ENCODE measurements at places on chromosomes 12 and 14.

GRCh38 chr14:105495990-105496830, 5.2 kb downstream of the TEDC1 start:
- DNase-seq = no peak

GRCh38 chr14:100219126-100219785, 19.7 kb upstream of the YY1 start:
- no peak for DNase-seq

DNA sequence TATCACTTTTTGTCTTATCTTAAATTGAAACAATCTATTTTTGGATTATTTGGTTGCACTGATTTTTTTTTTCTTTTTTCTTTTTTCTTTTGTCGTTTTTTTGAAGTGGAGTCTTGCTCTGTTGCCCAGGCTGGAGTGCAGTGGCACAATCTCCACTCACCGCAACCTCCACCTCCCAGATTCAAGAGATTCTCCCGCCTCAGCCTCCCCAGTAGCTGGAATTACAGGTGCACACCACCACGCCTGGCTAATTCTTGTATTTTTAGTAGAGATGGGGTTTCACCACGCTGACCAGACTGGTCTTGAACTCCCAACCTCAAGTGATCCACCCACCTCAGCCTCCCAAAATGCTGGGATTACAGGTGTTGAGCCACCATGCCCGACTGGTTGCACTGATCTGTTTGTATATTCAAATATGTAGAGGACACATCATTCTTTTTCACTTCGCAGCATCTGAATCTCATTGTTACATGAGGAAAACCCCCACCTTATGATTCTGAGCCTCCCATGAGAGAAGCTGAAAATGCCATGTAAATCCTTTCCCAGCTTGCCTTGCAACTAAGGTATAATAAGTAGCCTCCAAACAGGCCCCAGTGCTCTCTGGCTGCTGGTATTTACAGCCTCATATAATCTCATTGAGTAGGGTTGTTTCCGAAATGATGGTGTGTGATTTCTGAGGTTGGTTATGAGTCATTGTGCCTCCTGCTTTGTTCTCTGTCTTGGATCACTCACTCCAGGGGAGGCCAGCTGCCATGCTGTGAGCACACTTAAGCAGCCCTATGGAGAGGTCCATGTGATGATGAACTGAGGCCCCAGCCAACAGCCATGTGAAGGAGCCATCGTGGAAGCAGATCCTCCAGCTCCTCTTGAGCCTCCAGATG, 5.2 kb upstream of the HSP90B1 start:
- no peak for DNase-seq

DNA sequence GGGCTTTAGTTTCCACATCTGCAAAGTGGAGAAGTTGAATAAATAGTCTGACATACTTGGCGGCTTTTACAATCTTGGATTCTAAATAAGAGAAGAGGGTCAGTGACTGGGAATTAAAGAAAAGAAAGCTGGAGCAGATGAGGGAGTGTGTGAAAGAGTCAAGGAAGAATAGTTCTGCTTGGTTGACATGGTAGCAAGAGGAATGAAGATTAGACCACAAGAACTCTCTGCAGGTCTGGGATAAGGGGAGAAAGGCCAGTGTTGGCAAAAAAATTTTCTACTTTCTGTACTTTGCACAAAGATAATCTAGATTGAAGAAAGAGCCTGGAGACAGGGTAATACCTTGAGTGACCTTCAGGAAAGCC, 5.9 kb downstream of the ITGB7 start:
- DNase-seq = no peak

DNA sequence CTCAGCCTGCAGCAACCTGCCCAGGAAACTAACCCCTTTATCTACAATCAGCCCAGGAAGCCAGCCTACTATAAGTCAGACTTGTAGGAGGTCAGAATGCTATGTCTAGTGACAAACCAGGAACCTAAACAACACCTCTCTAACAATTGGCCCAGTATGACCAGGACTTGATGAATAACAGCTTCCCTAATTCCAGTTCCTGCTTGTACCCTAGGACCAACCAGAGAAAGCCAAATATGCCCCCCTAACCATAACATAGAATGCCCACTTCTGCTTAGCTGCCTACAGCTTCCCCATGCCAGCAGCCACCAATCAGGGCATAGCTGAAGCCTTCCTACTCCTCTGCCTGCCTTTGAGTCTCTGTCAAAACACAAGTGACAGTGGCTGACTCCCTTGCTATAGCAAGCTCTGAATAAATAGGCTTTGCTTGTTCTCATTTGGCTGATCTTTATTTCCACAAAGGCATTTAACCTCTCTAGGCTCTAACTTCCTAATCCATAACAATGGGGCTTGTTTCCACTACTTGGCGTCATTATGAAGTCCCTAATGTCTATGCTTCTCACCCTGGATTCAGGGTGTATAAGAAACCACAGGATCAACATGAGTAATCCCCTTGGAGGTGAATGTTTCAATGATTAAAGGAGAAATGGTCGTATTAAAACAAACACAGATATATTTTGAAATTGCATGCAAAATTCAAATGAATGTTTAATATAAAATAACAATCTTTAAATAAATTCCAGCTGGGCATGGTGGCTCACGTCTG, 220.2 kb downstream of the ANO6 start:
- DNase-seq = no peak

- no peak for DNase-seq
Observed at GRCh38 chr12:65832217-65832616, 7.9 kb downstream of the HMGA2 start.

DNA sequence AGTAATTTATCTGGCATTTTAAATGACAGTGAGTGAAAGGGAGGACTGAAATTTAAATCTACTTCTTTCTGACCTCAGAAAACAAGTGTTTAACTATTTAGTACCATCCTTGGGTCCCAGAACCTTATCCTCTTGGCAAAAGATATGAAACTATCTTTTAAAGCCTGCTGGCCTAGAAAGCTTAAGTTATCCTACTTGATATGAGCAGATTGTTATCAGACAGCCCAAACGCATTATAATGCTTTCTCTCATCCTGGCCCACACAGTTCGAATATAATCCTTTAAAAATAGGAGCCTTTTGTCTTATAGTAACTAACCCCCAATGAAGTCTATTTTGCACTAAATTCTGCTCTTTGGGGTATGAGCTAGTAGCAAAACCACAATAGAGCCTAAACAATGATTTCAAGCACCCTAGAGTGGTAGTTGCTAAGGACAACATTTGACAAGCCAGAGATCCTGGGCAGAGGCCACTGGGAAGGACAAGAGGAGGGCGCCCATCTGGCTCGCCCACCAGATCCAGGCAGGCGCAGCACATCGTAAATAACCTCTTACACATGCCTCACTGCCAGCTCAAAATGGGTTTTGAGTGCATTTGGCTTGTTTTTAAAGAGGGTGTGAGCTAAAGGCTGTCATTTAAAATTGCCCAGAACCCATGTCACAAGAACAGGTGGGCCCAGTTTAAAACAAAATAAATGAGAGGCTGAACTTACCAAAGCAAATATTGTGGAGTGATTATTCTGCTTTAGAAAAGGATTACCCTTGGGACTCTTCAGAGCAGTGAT, 37.7 kb upstream of the CRY1 start:
- DNase-seq = no peak

DNA sequence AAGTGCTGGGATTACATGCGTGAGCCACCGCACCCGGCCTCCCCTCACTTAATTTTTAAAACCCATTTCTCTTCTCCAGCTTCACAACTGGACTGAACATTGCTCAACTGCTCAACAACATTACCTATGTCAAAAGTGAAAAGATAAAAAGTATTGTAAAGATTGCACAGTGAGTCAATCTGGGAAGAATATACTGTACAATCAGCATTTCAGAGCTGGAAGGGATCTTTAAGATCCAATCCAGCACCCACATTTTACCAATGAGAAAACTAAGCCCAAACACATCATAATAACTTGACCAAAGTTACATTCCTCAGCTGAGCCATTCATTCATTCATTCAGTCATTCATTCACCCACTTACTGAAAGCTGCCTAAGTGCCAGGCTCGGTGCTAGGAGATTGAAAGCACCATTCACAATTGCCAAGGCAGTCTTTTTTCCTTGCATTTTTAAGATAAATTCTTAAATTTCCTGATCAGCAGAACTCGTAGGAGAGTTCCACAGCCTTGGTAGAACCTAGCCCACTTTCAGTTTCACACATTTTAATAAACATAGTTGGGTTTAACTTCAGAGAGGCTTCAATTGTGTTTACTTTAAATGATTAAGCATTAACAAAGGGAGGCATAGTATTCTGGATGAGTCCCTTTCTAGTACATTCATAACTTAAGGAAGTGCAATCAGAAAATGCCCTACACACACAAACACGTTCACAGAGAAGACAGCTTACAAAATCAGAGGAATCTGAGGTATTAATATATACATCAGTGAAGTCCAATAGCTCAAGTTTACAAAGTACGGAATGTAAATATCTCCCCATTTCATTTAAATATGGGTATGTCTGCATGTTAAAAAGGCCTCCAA, 3.0 kb downstream of the GALNT4 start:
- DNase-seq = no peak

DNA sequence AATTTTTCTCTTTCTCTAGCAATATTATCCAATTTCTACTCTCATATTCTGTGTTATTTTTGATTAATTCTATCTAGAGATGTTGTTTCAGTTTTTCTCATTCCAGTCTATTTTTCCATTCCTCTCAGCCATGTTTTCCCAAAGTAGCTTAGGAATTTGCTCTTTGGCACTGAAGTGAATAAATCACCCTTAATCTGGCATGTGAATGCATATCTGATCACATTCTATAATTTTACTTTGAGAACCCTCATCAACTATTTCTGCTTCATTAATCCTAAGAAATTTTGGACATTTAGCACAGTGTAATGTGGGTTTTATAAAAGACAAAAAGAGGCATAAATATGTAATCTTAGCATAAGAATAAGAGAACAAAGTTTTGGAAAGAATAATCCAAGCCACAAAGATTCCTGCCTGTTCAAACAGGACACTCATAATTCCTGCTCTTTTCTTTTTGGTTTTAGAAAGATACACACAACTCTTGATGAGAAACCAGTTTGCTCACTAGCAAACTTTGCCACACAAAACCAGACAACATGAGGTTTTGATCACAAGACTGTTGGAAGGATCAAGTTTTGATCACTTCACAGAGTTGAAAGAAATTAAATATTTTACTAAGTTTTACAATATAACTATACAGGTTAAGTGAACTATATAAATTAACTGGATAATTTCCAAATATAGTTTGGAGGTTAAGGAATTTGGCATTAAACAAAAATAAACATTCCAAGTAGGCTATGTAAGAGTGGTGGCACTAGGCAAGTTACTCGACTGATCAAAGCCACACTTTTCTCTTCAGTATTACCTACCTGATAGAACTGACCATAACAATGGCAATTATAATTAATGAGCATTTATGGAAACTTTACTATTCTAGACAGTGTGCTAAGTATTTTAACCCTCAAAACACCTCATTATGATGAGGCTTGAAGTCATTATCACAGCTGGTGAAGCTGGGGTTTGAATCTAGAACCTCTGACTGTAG, 226.6 kb upstream of the TMTC1 start:
- DNase-seq = no peak

GRCh38 chr14:77883131-77883846, 83.4 kb downstream of the ADCK1 start:
- no peak for DNase-seq

DNA sequence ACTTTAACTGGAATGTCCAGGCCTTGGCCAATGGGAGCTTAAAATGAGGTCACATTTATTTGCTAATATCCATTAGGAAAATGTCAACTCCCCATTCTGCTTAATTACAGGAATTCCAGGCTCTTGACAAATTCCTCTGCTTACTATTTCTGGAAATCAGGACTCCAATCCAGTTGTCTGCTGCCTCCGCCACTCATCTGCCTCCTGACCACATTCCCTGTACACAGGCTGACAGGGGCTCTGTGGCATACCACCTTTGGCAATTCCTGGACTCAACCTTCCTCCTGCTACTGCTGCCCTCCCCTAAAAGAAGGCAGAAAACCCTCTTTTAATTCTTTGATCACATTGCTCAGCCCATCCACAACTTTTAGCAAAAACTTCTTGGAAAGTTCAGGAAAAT, 37.9 kb downstream of the KICS2 start:
- DNase-seq = no peak

DNA sequence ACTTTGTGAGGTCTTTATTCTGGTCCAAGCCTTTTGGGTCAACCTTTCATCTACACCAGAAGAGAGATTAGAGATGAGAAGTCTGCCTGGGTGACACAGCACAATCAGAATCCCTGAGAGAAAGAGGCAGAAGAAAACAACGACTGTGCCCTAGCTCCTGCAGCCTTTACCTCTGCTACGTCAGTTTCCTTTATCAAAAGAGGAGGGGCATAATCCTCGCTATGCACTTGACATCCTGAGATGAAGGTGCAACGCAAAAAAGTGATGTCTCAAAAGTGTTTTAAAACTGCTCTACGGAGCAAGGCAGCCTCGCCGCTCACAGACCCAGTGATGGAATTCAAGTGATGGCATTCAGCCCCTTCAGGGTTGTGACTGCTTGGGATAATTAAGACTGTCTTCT, 21.7 kb downstream of the ZDHHC22 start:
- no peak for DNase-seq

GRCh38 chr14:61584331-61584741, 111.0 kb upstream of the HIF1A start:
- no peak for DNase-seq

- no peak for DNase-seq
Observed at GRCh38 chr14:73678698-73679097, 33.9 kb downstream of the DNAL1 start.

Data from stimulated activated CD8-positive, alpha-beta memory T cell treated with anti-CD3 and anti-CD28 coated beads, Interleukin-4, amount 100 ng/mL, for 1 hour (primary cell).